ENCODE measurements at places on chromosomes 2 and 18.

GRCh38 chr2:100424277-100424875, 6.9 kb upstream of the CHST10 start:
- no peak for DNase-seq

GRCh38 chr2:39065616-39066015, 55.2 kb downstream of the SOS1 start:
- no peak for DNase-seq

- no peak for DNase-seq
Observed at GRCh38 chr2:7803515-7803914, 878.3 kb upstream of the ID2 start.

- DNase-seq = no peak
Observed at GRCh38 chr2:86471637-86472036, 30.5 kb downstream of the KDM3A start.

GRCh38 chr2:220503431-220503830, 876.0 kb downstream of the SLC4A3 start:
- no peak for DNase-seq

DNA sequence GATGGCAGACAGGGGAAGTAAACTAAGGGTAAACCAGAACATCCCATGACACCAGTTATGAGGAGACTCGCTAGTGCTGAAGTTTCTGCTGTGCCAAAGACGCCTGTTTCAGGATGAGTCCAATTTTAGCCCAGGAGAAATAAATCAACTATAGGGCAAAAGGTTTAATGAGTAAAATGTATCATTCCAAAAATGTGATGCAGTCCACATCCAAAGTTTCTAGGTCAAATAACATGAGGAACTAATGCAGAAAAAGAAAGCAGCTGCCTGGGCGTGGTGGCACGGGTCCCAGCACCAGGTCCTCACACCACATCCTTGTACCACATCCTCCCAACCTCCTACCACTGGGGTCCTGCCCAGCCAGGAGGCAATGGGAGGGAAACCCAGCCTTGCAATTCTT, 126.9 kb upstream of the CTAGE1 start:
- no peak for DNase-seq

- DNase-seq = peak; percentile 48
Observed at GRCh38 chr18:62281684-62282083, 43.4 kb upstream of the TNFRSF11A start.

- no peak for DNase-seq
Observed at GRCh38 chr2:88632569-88632968, 5.3 kb upstream of the EIF2AK3 start.

GRCh38 chr2:221400411-221400810, 171.7 kb downstream of the EPHA4 start:
- no peak for DNase-seq

DNA sequence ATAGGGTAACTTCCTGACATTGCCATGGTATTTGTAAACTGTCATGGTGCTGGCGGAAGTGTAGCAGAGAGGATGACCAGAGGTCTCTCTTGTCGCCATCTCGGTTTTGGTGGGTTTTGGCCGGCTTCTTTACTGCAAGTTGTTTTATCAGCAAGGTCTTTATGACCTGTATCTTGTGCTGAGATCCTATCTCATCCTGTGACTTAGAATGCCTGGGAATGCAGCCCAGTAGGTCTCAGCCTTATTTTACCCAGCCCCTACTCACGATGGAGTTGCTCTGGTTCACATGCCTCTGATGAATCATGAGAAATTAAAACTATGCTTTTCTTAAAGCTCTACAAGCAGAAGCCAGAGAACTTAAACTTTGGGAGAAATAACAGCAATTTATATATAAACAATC, 12.7 kb upstream of the NFU1 start:
- DNase-seq = no peak

DNA sequence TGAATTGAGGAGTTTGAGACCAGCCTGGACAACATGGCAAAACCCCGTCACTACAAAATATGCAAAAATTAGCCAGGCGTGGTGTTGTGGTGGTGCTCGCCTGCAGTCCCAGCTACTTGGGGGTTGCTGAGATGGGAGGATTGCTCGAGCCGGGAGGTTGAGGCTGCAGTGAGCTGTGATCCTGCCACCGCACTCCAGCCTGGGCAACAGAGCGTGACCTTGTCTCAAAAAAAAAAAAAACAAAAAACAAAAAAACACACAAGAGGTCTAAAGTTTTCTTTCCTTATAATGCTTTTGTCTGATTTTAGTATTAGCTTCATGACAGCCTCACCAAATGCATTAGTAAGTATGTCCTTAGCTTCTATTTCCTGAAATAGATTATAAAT, 43.1 kb downstream of the VPS54 start:
- DNase-seq = no peak

GRCh38 chr18:77522051-77522675, 272.5 kb downstream of the GALR1 start:
- DNase-seq = no peak

DNA sequence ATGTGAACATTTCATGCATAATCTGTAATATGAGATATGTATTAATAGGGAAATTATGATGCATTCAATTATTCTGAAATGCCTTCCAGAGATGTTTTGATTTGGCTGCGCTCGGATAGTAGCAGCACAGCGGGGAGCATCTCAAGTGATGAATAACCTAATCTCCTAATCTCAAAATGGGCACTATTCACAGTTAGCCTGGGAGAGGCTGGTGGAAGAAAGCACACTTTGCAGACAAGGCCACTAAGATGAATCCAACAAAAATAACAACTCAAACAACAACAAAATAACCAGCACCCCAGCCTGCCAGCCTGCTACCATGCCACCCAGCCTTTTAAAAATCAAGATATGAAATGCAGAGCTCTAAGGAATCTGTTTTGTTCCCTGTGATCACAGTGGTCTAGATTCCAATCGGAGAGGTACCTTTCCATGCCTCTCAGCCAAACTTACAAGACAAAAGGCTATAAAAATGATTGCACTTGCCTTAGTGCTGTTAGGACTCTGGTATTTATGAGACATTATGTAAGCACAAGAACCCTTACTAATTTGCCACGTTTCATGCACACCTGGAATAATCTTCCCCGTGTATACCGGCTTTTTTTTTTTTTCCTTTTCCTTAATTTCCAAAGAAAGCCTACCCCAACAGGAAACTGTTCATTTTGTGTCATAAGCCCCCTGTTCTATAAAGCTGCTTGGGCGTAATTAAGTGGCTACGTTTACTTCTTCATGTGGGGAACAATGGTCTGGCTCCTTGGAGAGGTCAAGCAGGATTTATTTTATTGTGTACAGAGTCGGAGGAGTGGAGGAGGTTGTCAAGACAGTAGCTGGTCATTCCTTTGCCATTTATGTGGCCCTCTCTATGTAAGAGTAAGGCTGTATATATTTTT, 526.9 kb upstream of the FANCL start:
- no peak for DNase-seq

DNA sequence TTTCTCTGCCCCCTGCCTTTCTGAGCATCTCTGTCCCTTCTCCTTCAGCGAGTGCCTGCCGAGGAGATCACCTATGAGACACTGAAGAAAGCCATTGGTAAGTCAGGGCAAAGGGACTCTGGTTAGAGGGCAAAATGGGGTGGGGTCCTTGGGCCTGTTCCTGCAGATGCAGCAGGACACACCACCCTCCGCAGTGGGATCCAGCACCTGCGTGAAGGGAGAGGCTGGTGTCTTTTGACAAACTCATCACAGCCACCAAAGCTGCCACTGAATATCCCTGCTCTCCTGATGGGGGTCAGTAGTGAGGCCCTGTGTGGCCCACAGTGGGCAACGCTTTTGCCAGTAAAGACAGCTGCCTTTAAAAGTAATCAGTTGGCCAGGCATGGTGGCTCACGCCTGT, 18.7 kb downstream of the POMC start:
- DNase-seq = no peak

DNA sequence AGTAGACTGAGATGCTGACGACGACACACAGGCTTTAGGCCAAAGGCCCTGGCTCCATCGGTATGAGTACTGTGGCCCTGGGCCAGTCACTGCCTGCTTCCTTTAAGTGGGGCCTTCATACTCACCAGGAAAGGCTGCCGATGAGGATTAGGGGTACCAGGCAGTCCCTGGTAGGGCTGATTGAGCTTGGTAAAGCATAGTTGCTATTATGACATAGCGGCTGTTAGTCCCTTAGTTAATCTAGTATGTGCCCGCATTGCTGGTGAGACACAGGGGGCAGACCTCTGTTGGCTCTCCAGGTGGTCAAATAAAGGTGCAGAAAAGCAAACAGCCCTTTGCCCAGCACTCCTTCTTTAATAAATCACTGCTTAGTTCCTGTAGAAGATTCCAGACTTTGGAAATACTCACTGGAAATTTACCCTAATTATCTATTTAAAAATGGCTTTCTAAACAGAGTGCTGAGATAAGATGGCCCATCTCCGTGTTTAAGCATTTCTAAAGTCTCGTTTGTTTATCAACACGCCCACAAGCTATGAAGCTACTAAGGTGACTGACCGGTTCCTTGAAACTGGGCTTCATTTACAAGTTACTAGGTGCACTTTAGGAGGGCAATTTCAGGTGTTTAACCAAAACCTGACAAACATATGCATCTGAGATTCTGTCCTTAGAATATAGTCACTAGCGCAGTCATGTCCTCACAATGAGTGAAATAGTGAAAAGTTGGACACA, 8.7 kb upstream of the BIN1 start:
- no peak for DNase-seq

GRCh38 chr2:223052548-223053483, 826 bp downstream of the KCNE4 start:
- no peak for DNase-seq

DNA sequence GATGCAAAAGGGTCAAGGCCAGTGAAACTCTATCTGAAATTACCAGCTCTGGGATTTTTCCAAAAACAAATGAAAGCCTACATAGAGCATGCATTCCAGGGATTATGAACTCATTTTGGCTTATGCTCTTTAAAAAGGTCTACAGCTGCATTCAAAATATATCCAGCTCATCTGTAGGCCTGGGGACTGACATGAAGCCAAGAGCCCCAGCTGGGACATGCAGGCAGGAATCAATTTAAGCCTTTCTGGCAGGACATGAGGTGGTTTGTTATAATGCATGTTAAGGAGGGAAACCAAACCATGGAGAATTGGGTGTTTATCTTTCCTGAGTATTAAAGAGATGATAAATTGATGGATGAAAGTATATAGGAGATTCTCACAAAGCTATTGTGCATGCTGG, 164.5 kb downstream of the RBM43 start:
- no peak for DNase-seq

DNA sequence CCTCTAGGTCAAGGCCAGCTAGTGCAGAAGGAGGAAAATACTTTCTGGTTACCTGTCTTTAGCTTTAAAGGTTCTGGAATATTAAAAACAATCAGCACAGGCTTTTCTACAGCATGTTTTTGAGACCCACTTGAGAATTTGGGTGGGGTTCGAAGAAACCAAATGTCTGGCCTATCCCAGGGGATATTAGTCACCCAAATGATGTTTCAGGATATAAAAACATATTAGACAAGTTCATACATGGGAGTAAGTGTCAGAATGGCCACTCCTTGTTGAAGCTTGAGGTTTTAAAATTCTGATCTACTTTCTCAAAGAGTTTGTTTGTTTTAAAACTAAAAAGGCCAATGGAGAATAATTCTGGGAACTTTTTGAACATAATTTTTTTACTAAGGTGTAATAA, 158.6 kb upstream of the DLX2 start:
- DNase-seq = no peak

DNA sequence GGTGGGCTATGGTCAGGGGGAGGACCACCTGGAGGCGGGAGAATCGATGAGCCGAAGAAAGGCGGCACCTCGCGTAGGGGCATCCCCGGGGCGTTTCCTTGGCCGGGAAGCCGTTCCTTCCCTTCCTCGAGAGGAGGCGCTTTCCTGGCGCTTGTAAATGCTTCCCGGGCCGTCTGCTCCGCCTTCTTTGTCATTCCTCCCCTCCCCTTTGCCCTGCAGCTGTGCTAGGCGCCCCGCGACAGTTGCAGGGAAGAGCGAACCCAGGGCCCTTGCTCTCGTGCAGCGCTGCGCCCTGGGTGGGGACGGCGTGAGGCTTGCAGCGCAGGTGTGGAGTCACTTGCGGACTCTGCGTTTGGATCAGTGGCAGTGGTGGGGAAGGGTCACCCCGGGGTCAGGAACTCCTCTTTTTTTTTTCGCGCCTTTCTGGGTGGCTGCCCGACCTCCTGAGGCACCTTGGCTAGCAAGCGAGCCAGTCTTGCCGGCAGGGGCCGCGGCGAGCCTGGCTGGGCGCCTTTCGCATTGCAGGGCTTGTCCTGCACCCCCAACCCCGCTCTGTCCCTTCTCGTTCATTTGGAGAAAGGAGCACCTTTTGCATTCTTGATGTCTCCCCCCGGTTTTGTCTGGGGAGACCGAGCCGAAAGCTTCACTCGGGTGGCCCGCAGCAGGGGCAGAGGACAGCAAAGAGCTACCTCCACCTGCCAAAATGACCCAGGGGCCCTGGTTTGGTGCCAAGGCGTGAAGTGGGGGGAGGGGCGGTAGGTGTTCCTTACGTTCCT, 858 bp downstream of the KCNS3 start:
- DNase-seq = peak; percentile 41

DNA sequence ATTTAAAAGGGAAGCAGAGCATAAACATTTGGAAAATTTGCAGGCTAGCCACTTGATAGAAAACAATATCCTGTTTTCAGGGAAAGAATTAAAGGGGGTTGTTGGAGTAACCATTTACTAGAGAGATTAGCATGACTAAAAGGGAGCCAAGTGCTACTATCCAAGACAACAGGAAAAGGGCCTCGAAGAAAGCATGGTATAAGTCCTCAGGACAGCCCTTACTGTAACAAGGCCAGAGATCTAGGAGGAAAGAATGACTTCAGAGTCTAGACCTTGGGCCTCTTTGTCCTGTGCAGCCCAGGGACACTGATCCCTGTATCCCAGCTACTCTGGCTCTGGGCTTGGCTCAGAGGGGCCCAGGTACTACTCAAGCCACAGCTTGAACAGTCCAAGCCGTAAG, 16.6 kb downstream of the TPO start:
- no peak for DNase-seq

DNA sequence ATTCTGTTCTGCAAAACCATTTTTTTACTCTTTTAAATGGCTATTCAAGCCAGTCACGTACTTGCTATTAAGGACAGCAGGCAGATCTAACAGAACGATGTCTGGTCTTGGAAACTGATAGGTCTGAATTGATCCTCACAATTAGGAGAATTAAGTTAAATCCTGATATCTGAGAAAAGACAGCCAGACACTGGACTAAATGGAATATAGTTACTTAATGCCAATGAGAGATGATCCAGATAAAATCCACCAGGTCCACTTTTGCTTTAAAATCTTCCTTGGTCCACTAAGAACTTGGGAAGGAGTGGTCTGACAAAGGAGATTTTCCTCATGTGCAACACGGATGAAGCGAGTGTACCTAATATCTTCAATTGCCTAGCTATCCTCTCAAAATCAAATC, 86.9 kb downstream of the PLEKHM3 start:
- DNase-seq = no peak

GRCh38 chr18:11179959-11180519, 30.7 kb upstream of the PIEZO2 start:
- DNase-seq = no peak

GRCh38 chr2:12313445-12314126, 403.1 kb upstream of the TRIB2 start:
- no peak for DNase-seq

DNA sequence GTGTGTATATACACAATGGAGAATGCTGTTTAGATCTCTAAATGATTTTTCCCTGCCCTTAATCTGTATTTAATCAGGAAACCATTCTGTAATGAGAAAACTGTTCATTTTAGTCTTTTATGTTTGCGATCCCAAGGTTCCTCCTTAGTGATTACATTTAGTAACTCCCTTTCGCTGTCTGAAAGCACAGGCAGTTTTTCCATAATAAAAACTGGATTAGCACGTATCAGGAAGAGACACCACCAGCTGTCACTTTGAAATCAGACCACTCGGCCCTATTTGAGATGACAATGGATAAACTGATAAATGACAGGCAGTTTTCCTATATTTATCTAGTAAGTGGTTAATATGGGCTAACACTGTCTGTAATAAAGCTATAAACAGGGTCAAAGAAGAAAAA, 370.9 kb downstream of the NR4A2 start:
- no peak for DNase-seq

All from kidney glomerular epithelial cell (primary cell).